ENCODE measurements at places on chromosomes 4 and X. TPM values are rescaled to one million over a fixed set of nuclear protein-coding genes. Genes with fewer than 3 reads are reported as not detected.

USP9X gene
- total RNA-seq: 44.9 TPM

- H3K4me1 ChIP-seq: peaks cover 3% of the 10 kb centered on the region
- no peak for DNase-seq
- no peaks in the 10 kb centered on the region for H3K36me3 ChIP-seq
- H3K4me3 ChIP-seq: no peak overlapping the region
- no peak overlapping the region for H3K27ac ChIP-seq
Measured at GRCh38 chr4:125321709-125322365, 7.1 kb downstream of the FAT4 start.

GRCh38 chr4:84814094-84814750 is 152.3 kb downstream of the WDFY3 start:
- H3K4me3 ChIP-seq: no peak overlapping the region
- no peaks in the 10 kb centered on the region for H3K36me3 ChIP-seq
- no peak overlapping the region for H3K27ac ChIP-seq
- H3K27me3 ChIP-seq: no peaks in the 10 kb centered on the region

DNA sequence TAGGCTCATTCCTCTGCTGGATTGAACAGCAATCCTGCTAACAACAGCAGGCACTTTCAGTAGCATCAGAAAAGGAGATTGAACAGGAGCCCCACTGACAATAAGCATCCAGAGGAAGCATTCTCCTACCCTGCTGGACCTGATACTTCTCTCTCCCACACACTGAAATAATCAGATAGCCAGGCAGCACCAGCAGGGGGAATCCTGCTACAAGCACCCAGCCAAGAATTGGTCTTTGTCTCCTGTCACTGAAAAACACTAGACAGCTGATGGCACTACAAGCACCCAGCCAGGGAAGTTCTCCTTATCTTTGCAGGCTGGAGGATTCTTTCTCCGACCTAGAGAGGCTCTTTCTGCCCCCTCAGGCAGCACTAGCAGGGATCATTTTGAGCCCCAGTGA is 444.3 kb upstream of the GRIA3 start:
- no peak for DNase-seq
- H3K4me3 ChIP-seq: no peak overlapping the region
- H3K27me3 ChIP-seq: no peaks in the 10 kb centered on the region
- H3K36me3 ChIP-seq: no peaks in the 10 kb centered on the region
- H3K27ac ChIP-seq: no peak overlapping the region

DNA sequence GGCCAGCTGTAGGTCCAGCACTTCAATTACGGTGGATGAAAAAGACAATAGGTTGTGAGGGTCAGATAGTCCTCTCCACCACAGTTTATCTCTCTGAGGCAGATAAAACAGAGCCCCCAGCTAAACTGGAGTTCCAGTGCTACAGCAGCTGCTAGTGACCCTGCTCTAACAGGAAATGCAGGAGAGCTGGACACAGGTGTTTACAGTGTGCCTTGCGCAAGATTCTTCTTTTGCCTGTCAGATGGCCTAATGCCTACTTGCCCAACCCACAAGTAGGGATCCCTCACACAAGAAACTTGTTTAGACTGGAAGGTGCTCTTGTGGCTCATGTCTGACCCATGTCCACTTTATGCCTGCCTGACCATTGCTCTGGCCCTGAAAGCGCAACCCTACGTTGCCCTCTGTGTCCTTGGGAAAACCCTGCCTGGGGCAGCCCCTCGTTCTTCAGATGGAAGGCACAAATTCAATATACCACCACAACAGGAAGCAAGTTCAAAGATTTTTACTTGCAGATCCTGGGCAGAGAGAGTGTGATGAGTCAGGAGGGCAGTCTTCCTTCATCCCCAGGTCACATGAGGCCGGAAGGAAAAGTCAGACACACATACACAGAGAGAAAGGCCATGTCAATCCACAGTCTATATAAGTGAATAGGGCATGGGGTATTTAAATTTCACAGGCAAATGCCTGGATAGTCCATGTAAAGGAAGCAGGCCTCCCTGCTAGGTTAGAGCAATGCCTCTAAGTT is 105.1 kb upstream of the ADGRL3 start:
- H3K27me3 ChIP-seq: no peaks in the 10 kb centered on the region
- H3K4me1 ChIP-seq: no peaks in the 10 kb centered on the region
- no peak overlapping the region for H3K4me3 ChIP-seq
- H3K36me3 ChIP-seq: no peaks in the 10 kb centered on the region
- no peak overlapping the region for H3K27ac ChIP-seq

CTPS2 gene
- 6.6 TPM for total RNA-seq

GRCh38 chr4:42724451-42724850 is 67.5 kb upstream of the ATP8A1 start:
- no peaks in the 10 kb centered on the region for H3K4me1 ChIP-seq
- no peak for DNase-seq
- no peaks in the 10 kb centered on the region for H3K27me3 ChIP-seq
- no peak overlapping the region for H3K4me3 ChIP-seq
- no peak overlapping the region for H3K27ac ChIP-seq
- H3K36me3 ChIP-seq: peaks cover 1% of the 10 kb centered on the region

- no peak for DNase-seq
- H3K4me3 ChIP-seq: no peak overlapping the region
- no peaks in the 10 kb centered on the region for H3K27me3 ChIP-seq
- H3K4me1 ChIP-seq: peaks cover 55% of the 10 kb centered on the region
- peaks cover 16% of the 10 kb centered on the region for H3K36me3 ChIP-seq
Measured at GRCh38 chr4:83281307-83281706, 3.3 kb downstream of the COQ2 start.

DNA sequence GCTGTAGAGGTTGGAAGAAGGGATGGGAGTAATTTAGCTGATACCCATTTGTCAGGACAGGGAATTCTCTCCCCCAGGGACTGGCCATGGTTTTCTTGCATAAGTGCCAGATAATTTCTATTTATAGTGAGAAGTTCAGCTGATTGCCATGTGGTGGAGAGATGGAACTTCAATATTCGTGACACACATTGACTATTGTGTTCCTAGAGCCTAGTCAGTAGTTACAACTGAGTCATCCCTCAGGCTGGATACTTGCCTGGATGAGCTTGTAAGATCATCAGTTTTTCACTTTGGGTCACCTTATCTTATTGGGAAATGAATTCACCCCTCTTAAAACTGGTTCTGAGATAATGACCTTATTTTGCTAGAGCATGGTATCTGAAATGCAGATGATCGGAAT is 32.2 kb downstream of the CFAP299 start:
- no peak overlapping the region for H3K4me3 ChIP-seq
- H3K4me1 ChIP-seq: no peaks in the 10 kb centered on the region
- H3K27ac ChIP-seq: no peak overlapping the region
- no peaks in the 10 kb centered on the region for H3K27me3 ChIP-seq
- no peak for DNase-seq

- DNase-seq: no peak
- no peak overlapping the region for H3K4me3 ChIP-seq
- H3K36me3 ChIP-seq: no peaks in the 10 kb centered on the region
- peaks cover 27% of the 10 kb centered on the region for H3K27me3 ChIP-seq
Measured at GRCh38 chrX:68440940-68441339, 7.6 kb upstream of the OPHN1 start.

DNA sequence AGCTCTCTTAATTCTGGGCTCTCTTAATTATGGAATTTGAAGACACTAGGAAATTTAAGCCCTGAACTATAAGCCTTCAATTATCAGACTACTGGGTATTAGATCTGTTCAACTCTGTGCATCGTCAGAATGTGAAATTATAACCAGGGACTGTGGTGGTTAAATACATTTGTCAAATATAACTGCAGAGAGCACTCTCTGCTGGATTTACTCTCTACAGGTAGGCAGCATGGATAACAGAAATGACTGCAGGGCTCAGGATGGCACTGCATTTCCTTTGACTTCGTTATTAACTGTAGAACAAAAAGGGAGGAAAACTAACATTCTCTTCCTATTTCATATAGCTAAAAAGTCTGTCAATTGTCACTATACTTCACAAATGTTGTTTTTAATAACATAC is 310.1 kb upstream of the RASGEF1B start:
- no peak for DNase-seq
- no peak overlapping the region for H3K4me3 ChIP-seq
- no peaks in the 10 kb centered on the region for H3K36me3 ChIP-seq
- peaks cover 13% of the 10 kb centered on the region for H3K4me1 ChIP-seq

MAPK10 gene
- not detected for total RNA-seq

- no peaks in the 10 kb centered on the region for H3K27me3 ChIP-seq
- H3K4me3 ChIP-seq: no peak overlapping the region
- H3K36me3 ChIP-seq: no peaks in the 10 kb centered on the region
- DNase-seq: no peak
- no peak overlapping the region for H3K27ac ChIP-seq
Measured at GRCh38 chrX:122567911-122568310, 616.2 kb upstream of the GRIA3 start.

ATP8A1 gene
- 31.3 TPM for total RNA-seq

GRCh38 chr4:144171697-144172096 is 31.2 kb upstream of the GYPA start:
- DNase-seq: no peak
- no peak overlapping the region for H3K4me3 ChIP-seq
- peaks cover 14% of the 10 kb centered on the region for H3K4me1 ChIP-seq
- peaks cover 16% of the 10 kb centered on the region for H3K27me3 ChIP-seq

DNA sequence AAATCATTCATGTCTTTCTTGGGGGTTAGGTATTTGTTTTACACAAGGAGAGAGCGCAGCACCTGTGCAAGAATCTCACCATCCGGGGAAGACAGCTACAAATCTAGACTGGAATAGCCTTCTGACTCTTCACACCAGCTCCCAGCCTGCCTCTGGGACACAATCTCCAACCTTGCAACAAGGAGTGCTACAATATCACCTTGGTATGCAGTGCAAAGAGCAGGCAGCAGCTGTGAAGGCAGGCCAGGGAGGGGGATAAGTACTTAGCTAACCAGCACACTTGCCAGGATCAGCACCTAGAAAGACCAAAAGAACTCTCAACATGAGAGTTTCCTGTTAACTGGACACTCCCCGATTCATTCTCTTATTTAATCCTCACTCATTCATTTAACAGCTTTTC is 235.3 kb downstream of the AR start:
- H3K27ac ChIP-seq: no peak overlapping the region
- DNase-seq: no peak
- no peaks in the 10 kb centered on the region for H3K27me3 ChIP-seq
- no peaks in the 10 kb centered on the region for H3K36me3 ChIP-seq
- H3K4me3 ChIP-seq: no peak overlapping the region

- H3K27me3 ChIP-seq: peaks cover 23% of the 10 kb centered on the region
- no peaks in the 10 kb centered on the region for H3K36me3 ChIP-seq
- no peak for DNase-seq
- no peak overlapping the region for H3K4me3 ChIP-seq
- H3K4me1 ChIP-seq: no peaks in the 10 kb centered on the region
Measured at GRCh38 chr4:99383833-99384392, 31.4 kb upstream of the ADH1C start.

DNA sequence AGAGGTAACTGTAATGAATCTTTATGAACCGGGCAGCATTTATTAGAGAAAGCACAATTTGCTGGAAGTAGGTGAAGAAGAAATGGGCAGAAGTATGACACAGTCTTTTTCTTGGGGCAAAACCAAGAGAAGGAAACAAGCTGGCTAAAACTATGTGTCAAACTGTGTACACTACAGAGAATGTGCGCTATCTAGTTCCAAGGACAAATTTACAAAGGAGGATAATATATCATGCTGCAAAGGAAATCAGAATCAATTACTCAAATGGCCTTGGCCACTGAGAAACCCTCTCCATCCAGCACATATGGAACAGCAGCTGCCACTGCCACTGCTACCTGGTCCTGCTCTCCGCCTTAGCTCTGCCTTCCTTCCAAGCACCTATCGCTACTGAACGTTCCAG is 17.1 kb upstream of the MECP2 start:
- H3K27ac ChIP-seq: no peak overlapping the region
- H3K4me1 ChIP-seq: peaks cover 4% of the 10 kb centered on the region
- no peaks in the 10 kb centered on the region for H3K36me3 ChIP-seq
- H3K27me3 ChIP-seq: no peaks in the 10 kb centered on the region
- DNase-seq: no peak

GLOD5 gene
- not detected for total RNA-seq

ARHGEF6 gene
- 108 TPM for total RNA-seq

GRCh38 chr4:72613959-72614358 is 44.9 kb upstream of the ADAMTS3 start:
- no peaks in the 10 kb centered on the region for H3K4me1 ChIP-seq
- no peaks in the 10 kb centered on the region for H3K27me3 ChIP-seq
- no peak for DNase-seq
- H3K4me3 ChIP-seq: no peak overlapping the region
- no peaks in the 10 kb centered on the region for H3K36me3 ChIP-seq
- H3K27ac ChIP-seq: no peak overlapping the region

VSIG1 gene
- total RNA-seq: 0.64 TPM

ABLIM2 gene
- total RNA-seq: not detected

GRCh38 chrX:39969099-39969818 is 128.5 kb downstream of the BCOR start:
- H3K27me3 ChIP-seq: no peaks in the 10 kb centered on the region
- peak; percentile 53 for DNase-seq
- H3K36me3 ChIP-seq: peaks cover 1% of the 10 kb centered on the region
- H3K4me1 ChIP-seq: peaks cover 13% of the 10 kb centered on the region
- H3K27ac ChIP-seq: peak overlapping the region; percentile 72
- no peak overlapping the region for H3K4me3 ChIP-seq

KLKB1 gene
- total RNA-seq: 0.18 TPM

GRCh38 chr4:123397144-123398065 is 810 bp downstream of the SPRY1 start:
- peaks cover 7% of the 10 kb centered on the region for H3K27me3 ChIP-seq
- H3K4me3 ChIP-seq: peak overlapping the region; percentile 92
- peak overlapping the region; percentile 92 for H3K27ac ChIP-seq
- H3K4me1 ChIP-seq: peaks cover 33% of the 10 kb centered on the region
- H3K36me3 ChIP-seq: peaks cover 47% of the 10 kb centered on the region
- DNase-seq: peak; percentile 75

- H3K4me1 ChIP-seq: no peaks in the 10 kb centered on the region
- no peak for DNase-seq
Measured at GRCh38 chr4:126427853-126428252, 1113.1 kb downstream of the FAT4 start.

GRCh38 chrX:4547213-4547836 is 833.9 kb upstream of the PRKX start:
- no peaks in the 10 kb centered on the region for H3K36me3 ChIP-seq
- H3K4me3 ChIP-seq: no peak overlapping the region
- H3K27me3 ChIP-seq: no peaks in the 10 kb centered on the region
- no peak overlapping the region for H3K27ac ChIP-seq

- no peak for DNase-seq
Measured at GRCh38 chrX:21354725-21355124, 19.5 kb upstream of the CNKSR2 start.

DNA sequence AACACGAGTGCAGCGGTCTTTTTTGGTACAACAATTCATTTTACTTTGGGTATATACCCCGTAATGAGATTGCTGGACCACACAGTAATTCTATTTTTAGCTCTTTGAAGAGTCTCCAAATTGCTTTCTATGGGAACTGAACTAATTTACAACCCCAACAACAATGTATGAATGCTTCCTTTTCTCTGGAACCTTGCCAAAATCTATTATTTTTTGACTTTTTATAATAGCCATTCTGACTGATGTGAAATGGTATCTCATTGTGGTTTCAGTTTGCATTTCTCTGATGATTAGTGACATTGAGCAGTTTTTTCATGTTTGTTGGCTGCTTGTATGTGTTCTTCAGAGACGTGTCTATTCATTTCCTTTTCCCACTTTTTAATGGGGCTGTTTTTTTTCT is 240.8 kb downstream of the STK32B start:
- no peak overlapping the region for H3K4me3 ChIP-seq
- H3K4me1 ChIP-seq: no peaks in the 10 kb centered on the region
- no peak overlapping the region for H3K27ac ChIP-seq
- DNase-seq: no peak
- H3K27me3 ChIP-seq: no peaks in the 10 kb centered on the region

LRRC66 gene
- total RNA-seq: 0.21 TPM

RAB40AL gene
- total RNA-seq: 0.33 TPM

RHOXF2 gene
- total RNA-seq: not detected

GRCh38 chrX:124540474-124540873 is 194.1 kb downstream of the SH2D1A start:
- no peaks in the 10 kb centered on the region for H3K4me1 ChIP-seq
- no peak overlapping the region for H3K4me3 ChIP-seq
- DNase-seq: no peak
- no peaks in the 10 kb centered on the region for H3K36me3 ChIP-seq
